Aorta (tissue), 5 donors: ENCODE measurements at places on chromosomes 16 and 17. TPM values are rescaled to one million over a fixed set of nuclear protein-coding genes. Genes with fewer than 3 reads are reported as not detected.

Gene HASPIN
- polyA plus RNA-seq: not detected

Gene ETV4
- polyA plus RNA-seq: 5.8 TPM

Gene C1QL1
- polyA plus RNA-seq: not detected

Gene FLCN
- 85.0 TPM for polyA plus RNA-seq

Gene SLC38A8
- polyA plus RNA-seq: not detected

Gene CLN3
- 19.5 TPM for polyA plus RNA-seq

Gene OTOP2
- 0.25 TPM for polyA plus RNA-seq

Gene ZNF597
- polyA plus RNA-seq: 1.1 TPM

Gene KRT40
- polyA plus RNA-seq: not detected
